ENCODE measurements at places on chromosomes 6 and 20. TPM values are rescaled to one million over a fixed set of nuclear protein-coding genes. Genes with fewer than 3 reads are reported as not detected.

GRCh38 chr6:120938164-120938875 lies 396.0 kb downstream of the TBC1D32 start:
- DNase-seq: no peak

DNA sequence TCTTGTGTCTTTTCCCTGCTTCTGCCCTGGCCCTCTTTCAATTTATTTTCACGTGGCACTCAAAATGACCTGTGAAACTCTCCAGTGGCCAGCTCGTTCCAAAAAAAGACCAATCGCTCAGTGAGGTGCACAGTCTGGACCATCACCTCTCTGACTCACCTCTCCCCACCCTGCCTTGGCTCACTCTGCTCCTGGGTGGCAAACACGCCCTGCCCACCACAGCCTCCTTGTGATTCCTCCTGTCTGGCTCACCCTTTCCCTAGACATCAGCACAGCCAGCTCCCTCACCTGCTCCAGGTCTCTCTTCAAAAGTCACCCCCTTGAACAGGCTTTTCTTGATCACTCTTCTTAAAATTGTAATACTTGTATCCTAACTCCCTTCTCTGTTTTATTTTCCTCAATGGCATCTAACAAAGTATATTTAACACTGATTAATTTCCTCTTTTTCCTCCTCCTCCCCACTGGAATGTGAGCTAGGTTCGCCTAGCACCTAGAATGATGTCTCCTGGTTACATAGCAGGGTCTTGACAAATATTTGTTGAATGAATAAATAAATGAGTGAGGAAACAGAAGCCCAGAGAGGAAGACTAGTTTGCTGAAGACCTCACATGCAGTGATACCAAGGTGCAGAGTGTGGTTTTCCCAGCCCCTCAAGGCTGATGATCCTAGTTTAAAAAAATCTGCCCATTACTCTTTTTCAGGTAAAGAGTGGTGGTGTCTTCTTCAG lies 109.0 kb downstream of the GJA10 start:
- DNase-seq: no peak

GRCh38 chr6:88612631-88613030 lies 350.8 kb downstream of the RNGTT start:
- DNase-seq: no peak

GRCh38 chr20:57060407-57061050 lies 205.9 kb downstream of the BMP7 start:
- DNase-seq: no peak

- DNase-seq: no peak
Observed at GRCh38 chr6:2893281-2893680, 9.8 kb downstream of the SERPINB9 start.

DNA sequence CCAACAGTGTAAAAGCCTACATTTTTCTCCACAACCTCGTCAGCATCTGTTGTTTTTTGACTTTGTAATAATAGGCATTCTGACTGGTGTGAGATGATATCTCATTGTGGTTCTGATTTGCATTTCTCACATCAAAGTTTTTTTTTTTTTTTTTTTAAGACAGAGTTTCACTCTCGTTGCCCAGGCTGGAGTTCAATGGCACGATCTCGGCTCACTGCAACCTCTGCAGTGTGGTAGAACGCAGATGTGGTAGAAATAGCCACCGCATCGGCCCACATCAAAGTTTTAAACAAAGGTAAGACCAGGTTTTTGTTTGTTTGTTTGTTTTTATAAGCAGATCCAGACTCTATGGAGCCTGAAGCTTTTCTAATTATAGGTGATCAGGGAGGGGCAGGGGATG lies 12.7 kb upstream of the PPP1R3G start:
- DNase-seq: no peak

DNA sequence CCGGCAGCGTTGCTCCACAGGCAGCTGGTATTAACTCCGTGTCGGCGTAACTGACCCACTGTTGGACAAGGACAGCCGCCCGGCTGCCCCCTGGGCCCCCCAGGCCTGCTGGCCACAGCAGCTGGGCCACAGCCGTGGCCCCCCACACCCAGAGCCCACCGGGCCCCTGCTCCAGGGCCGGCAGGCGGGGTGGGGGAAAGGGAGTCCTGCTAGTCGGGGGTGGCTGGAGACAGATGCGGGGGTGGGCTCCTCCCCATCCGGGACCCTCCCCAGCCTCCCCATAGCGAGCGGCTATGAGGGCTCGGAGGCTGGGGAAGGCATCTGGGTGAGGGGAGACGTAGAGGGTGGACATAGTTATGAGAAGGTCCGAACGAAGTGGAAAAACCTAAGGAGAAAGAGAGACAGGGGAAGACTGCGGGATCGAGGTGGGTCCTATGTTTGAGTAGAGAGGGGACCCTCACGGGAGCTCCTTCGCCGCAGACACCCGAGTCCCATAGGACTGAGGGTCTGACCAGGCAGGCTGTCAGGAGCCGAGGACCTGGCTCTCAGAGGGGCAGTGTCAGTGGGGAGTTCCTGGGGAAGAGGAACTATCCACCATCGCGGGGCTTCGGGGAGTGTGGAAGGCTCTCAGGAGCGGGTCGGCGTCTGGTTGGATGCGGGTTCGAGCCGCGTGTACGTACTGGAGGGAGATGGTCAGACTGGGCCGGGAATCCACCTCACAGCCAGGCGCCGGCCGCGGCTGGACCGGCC lies 511 bp downstream of the VARS1 start:
- DNase-seq: no peak

- no peak for DNase-seq
Observed at GRCh38 chr6:21461844-21462518, 131.6 kb upstream of the SOX4 start.

GRCh38 chr20:17226410-17227218 lies at the start of gene PCSK2:
Gene PCSK2 (plus strand): TSS chr20:17227040. CDS start chr20:17227306, 266 bp downstream.
- DNase-seq: no peak

- no peak for DNase-seq
Observed at GRCh38 chr6:41877051-41877680, 18.0 kb downstream of the USP49 start.

GRCh38 chr20:50845566-50846215 lies 50.8 kb downstream of the BCAS4 start:
- DNase-seq: no peak

DNA sequence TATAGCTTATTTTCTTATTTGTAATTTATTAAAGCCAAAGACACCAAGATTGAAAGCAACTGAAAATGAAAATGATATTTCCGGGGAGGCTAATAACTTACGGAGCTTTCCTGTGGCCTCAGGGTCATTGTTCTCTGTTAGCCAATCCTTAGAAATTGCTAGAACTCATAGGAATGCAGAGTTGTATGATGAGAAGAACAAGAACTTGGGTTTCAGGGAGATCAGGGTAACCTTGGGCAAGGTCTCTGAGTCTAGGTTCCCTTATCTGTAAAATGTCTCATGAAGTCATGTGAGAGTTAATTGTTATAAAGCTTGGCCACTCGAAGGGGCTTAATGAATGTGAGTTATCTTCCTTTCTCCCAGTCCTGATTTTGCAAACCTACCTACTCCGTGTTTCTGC lies 20.1 kb upstream of the SERINC3 start:
- DNase-seq: no peak

DNA sequence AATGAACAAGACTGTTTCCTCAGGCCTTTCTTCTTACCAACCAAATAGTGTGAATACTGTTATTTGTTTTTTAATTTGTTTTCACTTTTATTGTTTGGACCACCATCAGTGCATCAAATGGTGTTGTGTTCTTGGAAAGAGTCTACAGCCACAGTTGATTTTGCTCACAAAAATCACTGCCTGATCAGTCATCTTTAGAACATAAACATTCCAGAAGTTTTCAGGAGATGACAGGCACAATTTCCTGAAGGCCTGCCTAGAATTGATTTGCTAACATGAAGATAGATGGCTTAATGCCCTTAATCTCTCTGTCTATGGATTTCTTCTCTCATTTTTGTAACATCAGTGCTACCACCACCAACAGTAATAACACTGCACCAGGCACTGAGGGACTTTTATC lies 13.5 kb downstream of the IL22RA2 start:
- DNase-seq: no peak

- DNase-seq: no peak
Observed at GRCh38 chr6:126202707-126203106, 137.2 kb upstream of the CENPW start.

- no peak for DNase-seq
Observed at GRCh38 chr6:34065466-34066217, 80.2 kb downstream of the GRM4 start.

RALGAPB gene
- 48.3 TPM for total RNA-seq

TFAP2C gene
- not detected for total RNA-seq

SYTL3 gene
- total RNA-seq: 6.0 TPM

ZNF391 gene
- 5.9 TPM for total RNA-seq

GABRR2 gene
- 1.4 TPM for total RNA-seq

TFAP2D gene
- not detected for total RNA-seq
